Substantia nigra (tissue), 51 donors: ENCODE measurements at places on chromosomes 6 and 20.

DNA sequence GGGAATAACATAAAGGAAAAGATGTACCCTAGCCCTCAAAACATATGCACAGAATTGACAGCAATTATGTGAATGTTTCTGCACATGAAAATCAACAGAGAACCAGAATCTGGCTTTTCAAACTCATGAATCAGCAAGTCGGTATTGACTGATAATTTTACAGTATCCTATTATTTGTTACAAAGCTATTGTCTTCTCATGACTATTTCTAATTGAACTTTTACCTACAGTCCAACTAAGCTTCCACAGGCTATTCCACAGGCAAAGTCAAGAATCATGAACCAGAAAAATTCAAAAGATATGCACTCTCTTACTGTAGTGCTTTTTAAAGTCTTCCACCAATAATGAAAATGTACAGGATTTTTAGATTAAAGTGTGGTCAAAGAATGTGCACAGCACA lies 49.1 kb upstream of the DST start:
- no peak for DNase-seq

GRCh38 chr6:53398247-53399026 lies 49.7 kb upstream of the ELOVL5 start:
- no peak for DNase-seq

DNA sequence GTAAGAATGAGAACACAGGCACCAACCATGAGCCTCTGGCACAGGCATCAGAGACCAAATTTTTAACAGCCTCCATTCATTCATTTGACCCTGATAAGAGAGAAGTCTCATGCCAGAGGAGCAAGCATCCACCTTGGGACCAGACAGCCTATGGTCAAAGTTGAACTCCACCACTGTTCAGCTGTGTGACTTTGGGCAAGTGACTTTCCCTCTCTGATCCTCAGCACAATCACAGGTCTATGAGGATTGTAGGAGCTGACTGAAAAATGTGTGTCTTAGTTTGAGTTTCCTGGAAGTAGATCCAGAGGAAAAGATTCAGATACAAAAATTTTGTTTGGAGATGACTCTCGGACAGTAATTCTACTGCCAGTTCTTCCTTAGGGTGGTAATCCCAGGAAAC lies 645.1 kb upstream of the DEFB115 start:
- DNase-seq = no peak

DNA sequence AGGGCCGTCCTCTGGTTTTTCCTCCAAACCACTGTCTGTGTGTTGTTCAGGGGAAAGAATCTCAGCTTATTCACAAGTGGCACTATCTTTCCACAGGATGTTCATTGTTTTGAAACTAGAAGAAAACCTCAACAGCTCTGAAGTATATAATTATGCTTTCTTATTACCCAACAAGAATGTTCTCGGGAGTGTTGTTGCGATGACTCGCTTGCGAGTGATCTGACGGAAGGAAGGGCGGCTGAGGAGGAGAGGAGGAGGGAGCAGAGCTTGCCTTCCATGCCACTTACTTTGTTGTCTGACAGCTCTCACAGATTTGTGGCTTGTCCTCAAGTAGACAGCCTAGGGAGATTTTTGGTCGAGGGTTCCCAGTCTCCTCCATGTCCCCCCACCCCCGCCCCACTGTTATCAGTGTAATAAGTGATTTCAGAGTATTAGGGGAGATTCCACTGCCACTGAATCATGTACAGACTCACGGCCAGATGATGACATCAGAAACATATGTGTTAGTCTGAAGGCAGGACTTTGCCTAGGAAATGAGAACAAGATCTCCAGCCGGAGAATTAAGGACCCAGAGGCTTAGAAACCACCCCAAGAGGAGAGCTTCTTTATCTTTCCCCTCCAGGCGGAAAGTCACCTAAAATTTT lies 80.7 kb upstream of the CCN6 start:
- no peak for DNase-seq

- peak; percentile 35 for DNase-seq
Measured at GRCh38 chr20:37299718-37300528, 10.5 kb downstream of the MANBAL start.

DNA sequence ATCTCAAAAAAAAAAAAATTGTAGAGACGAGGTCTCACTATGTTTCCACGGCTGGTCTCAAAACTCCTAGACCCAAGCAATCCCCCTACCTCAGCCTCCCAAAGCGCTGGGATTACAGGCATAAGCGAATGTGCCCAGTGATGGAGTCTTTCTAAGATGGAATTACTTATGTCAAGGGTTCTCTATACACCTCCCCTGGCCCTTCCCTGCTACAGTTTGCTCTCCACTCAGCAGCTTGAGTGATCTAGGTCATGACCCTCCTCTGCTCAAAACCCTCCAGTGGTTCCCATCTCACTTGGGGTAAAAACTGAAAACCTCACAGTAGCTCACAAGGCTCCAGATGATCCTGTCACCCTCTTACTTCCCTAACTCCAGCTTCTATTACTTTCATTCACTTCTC lies 1.8 kb upstream of the DNPH1 start:
- DNase-seq = no peak

- DNase-seq = no peak
Measured at GRCh38 chr20:53622247-53623133, 28.9 kb upstream of the ZNF217 start.

DNA sequence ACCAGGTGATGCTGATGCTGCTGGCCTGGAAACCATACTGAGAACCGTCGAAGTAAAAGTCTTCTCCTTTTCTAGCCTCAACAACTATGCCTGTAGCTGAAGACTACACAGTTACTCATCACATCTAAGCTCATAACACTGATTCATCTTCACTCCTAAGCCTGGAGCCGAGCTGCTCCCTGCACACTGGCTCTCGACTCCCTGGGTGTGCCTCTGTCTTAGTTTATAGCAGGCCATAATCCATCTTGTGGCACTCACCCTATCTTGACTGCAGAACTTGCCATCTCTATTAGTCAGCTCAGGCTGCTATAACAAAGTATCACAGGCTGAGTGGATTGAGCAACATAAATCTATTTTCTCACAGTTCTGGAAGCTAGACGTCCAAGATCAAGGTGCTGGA lies 191.0 kb downstream of the UNC5CL start:
- DNase-seq = no peak

GRCh38 chr6:118677193-118677592 lies 25.8 kb upstream of the CEP85L start:
- no peak for DNase-seq

- no peak for DNase-seq
Measured at GRCh38 chr20:3237958-3238615, 903 bp downstream of the SLC4A11 start.
